Activated CD8-positive, alpha-beta T cell treated with anti-CD3 and anti-CD28 coated beads for 36 hours (primary cell): ENCODE measurements at places on chromosomes 12 and 14. TPM values are rescaled to one million over a fixed set of nuclear protein-coding genes. Genes with fewer than 3 reads are reported as not detected.

The NGB gene
- total RNA-seq: not detected

The GTF2A1 gene
- total RNA-seq: 34.3 TPM

The CCDC184 gene
- 0.25 TPM for total RNA-seq

The AHNAK2 gene
- total RNA-seq: 0.02 TPM

DNA sequence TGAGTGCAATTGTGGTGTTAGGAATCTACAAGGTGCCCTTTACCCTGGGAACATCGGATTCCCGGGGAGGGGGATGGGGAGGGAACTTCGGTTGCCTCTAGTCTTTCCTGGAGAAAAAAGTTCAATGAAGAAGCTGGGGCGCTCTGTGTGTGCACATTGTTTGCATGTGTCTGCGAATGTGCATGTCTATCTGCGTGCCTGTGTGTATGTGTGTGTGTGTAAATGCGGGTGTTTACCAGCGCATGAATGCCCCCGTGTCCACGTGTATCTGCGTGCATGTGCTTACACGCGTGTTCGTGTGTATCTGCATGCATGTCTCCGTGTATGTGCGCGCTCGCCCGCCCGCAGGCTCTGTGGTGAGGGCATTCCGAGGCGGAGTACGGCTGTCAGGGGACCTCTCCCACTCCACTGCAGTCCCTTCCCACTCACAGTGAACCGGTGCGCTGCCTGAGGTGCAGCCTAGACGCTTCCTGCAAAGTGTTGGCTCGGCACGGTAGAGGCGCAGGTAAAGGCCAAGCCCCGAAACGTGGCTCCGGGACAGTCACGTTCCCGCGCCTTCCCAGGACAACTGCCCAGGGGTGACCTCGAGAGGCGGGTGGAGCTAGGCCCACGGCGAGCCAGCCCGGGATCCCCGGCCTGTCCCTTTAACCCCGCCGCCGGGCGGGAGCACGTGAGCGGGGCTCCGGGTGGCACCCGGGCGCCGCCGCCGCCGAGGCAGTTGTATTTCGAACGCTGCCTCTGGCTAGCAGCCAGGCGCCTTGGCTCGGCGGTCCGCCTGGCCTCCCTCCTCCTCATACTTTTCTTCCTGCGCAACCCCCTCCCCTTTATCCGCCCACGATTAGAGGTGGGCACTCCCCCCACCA is 539 bp upstream of the HMGA2 start:
- DNase-seq: peak; percentile 5

GRCh38 chr12:25759752-25760151 is 198.7 kb upstream of the RASSF8 start:
- no peak for DNase-seq

DNA sequence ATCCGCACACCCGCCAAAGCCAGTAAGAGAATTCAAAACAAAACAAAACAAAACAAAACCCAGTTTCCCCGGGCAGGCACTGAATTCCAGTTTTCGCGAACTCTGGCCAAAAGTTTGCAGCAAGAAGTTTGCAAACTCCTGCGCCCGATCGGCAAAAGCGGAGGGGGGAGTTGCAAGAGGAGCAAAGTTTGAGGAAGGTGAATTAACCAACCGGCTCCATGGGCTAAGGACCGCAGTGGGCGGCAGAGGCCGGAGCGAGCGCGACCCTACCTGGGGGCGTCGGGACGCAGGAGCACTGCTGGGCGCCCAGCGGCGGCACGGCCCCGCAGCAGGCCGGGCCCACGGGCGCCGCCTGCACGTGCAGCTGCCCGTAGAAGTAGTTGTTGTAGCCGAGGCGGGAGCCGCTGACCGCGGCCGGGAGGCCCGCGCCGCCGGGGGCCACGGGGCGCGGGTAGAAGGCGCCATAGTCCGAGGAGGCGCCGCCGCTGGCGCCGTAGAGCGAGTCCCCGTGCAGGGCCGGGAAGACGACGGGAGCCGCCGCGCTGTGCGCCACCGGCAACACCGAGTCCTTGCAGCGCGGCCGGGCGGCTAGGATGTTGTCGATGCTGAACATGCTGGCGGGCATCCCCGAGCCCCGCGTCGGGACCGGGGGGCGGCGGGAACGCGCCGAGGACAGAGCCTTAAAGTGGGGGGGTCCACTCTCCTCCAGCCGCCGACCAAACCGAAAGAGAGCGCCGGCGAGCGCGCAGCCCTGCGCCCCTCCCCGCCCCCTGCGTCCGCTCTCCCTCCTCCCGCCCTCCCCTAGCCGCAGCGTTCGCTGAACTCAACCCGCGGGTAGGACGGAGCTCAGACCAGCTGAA is at the start of gene GSC:
GSC (minus strand) TSS at position 723 of the 860 bp plus-strand sequence; CDS start at position 625, 98 bp downstream.
- DNase-seq: peak; percentile 47

GRCh38 chr14:72332046-72332445 is 399.8 kb downstream of the RGS6 start:
- DNase-seq: no peak

DNA sequence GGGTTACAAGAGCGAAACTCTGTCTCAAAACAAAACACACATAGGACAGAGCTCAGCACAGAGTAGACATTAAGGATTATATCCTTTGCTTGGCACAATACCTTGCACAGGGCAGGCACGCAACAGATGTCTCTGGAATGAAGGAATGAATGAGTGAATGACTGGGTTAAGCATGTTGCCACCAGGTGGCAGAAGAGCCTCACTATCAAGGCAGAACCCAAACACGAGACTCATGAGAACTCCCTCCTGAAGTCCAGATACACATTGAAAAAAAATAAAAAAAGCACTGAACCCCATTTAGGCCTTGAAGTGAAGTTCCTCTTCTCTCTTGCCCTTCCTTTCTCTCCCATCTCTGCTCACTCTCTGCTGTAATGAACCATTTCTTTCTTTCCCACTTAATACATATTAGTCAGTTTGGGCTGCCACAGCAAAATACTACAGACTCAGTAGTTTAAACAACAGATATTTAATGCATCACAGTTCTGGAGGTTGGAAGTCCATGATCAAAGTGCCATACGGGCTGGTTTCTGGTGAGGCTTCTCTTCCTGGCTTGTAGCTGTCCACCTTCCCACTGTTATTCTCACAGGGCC is 26.6 kb upstream of the LTA4H start:
- DNase-seq: peak; percentile 88

- no peak for DNase-seq
Observed at GRCh38 chr12:29763301-29763683, 20.4 kb downstream of the TMTC1 start.

DNA sequence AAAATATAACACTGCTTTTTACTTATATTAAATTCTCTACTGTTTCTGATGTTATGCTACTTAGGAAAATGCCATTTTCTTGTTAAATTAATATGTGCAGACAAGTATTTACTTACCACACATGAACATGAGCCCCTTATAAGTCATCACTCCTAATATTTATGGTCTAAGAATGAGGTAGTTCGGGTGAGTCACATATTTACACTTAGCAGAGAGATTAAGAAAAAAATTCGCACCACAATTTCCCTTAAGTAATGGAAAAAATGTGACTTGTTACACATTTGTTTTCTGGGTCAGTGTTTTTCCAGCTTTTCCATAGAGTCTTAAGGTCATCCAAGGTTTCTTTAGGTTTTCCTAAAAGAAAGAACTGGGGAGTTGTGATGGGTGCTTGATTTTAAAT is 68.3 kb downstream of the RERG start:
- no peak for DNase-seq

DNA sequence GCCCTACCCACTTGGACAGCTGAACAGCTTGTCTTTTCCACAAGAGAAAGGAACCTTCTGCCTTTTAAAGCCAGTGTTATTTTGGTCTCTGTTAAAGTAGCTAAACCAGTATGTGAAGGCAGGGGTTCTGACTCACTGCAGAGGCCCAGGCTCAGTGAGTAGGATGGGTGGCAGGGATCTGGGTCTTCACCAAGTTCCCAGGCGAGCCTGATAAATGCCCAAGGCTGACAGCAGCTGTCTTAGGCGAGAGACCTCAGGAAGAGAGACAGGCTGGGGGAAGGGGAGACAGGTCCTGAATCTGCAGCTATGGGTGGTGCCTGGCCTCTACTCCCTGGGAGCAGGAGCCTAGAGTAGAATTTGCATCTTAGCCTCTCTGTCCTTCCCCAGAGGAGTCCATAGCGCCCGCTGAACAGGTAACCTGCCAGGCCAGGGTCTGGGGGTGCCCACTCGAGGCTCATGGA is 18.1 kb upstream of the KIF26A start:
- DNase-seq: no peak

DNA sequence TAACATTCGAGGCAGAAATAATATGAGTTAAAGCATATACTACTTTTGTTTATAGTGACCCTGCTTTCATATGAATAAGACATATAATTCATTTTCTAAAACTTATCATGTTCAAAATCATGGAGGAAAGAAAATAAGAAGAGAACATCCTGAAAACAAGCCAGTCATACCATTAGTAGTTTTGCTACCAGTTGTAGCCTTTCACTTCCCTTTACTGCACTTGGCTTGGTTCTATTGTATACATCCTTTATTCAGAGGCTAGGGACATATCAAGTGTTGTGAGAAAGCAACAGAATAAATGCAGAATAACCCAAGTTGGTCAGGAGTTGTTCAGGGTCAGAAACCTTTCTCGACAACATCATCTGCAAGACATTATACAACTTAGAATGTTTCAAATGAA is 598.7 kb downstream of the SOX5 start:
- no peak for DNase-seq
